ENCODE measurements at places on chromosomes 6 and 20. TPM values are rescaled to one million over a fixed set of nuclear protein-coding genes. Genes with fewer than 3 reads are reported as not detected.

Gene CEP43
- total RNA-seq, result 16.8 TPM

Gene SAMD3
- total RNA-seq, result 11.5 TPM

Gene MAP3K5
- total RNA-seq, result 1.3 TPM

Gene OR2H1
- not detected for total RNA-seq

Gene BNIP5
- not detected for total RNA-seq
